Stimulated activated CD8-positive, alpha-beta memory T cell treated with anti-CD3 and anti-CD28 coated beads, Interleukin-15, amount 100 ng/mL, for 24 hours (primary cell): ENCODE measurements at places on chromosomes 2 and 18.

DNA sequence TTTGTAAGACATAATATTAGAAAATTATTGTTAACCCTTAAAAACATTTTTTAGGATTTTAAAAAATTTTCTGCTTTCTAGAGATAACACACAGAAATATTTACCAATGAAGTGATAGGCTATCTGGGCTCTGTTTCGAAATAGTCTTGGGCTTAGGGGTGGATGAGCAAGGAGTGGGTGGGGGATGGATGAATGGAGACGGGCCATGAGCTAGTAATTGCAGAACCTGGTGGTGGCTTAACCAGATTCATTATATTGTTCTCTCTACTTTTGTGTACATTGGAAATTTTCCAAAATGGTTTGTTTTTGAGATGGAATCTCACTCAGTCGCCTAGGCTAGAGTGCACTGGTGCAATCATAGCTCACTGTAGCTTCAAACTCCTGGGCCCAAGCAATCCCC, 89.6 kb downstream of the TCF7L1 start:
- no peak for DNase-seq

- DNase-seq = no peak
Observed at GRCh38 chr18:3211236-3211992, 8.4 kb downstream of the MYOM1 start.

DNA sequence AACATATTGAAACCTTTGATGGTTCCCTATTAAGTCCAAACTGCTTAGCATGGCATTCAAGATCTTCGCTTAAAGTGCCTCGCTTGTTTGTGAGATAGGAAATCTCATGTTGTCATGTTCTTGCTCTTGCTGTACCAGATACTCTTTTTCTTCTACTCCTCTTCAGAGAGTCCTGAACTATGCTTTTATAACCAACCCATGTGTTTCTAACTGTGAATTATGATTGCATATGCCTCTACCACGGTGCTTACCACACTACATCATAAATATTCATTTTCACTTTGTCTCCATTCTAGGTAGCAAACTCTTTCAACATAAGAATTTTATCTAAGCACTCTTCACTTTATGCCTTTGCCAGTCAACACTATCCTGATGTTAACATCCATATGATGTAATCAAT, 23.6 kb downstream of the STAT4 start:
- no peak for DNase-seq

DNA sequence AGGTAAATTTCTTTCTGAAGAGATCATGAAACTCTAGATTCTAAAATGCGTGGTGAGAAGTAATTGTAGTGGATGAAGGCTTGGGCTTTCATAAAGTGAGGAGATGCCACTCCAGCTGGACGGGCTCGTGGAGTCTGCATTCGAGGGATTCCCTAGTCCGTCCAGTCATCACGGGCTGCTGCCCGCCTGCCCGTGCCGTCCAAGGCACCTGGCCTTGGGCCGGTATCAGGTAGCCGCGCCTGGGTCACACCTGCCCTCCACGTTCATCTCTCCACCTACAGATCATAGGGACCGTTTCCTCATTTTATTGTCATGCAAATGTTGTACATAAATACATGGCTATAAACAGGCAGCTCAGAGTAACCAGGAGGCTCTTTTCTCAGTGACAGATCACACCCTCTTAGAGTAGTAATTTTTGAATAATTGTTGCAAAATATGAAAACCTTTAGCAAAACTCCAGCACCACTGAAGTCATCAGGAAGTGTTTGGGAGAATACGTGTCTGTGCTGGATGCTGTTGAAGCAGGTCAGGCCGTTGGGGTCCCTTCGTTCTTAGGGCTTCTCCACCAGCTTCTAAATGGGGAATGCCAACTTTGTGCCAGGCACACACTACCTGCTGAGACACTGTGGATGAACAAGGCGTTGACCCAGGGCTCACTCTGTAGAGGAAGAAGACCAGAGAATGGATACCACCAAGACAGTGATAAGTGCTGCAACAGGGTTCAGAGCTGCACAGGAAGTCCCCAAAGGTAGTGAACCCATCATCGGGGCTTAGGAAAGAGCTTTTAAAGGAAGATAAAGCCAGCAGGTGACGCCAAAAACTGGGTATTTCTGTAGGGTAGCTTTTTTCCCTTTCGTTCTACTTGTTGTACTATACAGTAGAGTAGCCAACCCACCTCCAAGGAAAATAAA, 112.5 kb downstream of the FAM210A start:
- no peak for DNase-seq

GRCh38 chr2:220509966-220510365, 882.5 kb downstream of the SLC4A3 start:
- no peak for DNase-seq

DNA sequence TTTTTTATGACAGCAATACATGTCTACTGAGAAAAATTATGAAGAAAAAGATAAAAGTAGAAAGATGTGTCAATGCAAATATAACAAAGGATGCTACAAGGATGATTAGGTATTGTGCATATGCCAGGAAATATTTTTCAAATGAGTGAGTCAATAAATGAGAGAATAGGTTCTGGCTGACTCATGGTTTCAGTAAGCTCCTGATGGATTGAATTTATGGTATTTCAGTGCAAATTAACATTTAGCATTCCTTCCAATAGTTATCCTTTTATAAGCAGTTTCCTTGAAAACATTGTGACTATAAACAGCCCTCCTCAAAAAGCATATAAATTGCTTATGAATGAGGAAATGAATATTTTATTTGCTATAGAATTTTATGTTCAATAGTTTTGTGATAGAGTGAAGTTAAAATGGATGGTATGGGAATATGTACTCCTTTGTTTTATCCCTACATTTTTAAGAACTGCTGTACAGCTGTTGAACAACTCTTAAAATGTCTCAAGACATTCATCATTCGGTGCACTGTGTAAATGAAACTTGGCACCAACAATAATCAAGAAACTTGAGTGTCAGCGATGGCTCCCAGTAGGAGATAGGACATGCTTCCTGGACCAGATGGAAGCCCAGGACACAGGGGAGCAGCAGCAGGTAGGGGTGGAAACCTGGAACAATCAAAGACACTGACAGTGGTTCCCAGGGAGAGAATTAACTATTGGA, 144.7 kb downstream of the PMAIP1 start:
- DNase-seq = no peak

DNA sequence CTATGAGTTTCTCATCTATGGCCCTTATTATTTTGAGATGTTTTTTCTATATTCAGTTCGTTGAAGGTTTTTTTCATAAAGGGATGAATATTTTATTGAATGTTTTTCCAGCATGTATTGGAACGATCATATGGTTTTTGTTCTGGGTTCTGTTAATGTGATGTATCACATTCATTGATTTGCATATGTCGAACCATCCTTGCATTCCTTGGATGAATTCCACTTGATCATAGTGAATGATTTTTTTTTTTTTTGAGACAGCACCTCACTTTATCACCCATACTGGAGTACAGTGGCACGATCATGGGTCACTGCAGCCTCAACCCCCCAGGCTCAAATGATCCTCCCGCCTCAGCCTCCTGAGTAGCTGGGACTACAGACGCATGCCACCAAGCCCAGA, 5.5 kb upstream of the NEMP2 start:
- DNase-seq = no peak

DNA sequence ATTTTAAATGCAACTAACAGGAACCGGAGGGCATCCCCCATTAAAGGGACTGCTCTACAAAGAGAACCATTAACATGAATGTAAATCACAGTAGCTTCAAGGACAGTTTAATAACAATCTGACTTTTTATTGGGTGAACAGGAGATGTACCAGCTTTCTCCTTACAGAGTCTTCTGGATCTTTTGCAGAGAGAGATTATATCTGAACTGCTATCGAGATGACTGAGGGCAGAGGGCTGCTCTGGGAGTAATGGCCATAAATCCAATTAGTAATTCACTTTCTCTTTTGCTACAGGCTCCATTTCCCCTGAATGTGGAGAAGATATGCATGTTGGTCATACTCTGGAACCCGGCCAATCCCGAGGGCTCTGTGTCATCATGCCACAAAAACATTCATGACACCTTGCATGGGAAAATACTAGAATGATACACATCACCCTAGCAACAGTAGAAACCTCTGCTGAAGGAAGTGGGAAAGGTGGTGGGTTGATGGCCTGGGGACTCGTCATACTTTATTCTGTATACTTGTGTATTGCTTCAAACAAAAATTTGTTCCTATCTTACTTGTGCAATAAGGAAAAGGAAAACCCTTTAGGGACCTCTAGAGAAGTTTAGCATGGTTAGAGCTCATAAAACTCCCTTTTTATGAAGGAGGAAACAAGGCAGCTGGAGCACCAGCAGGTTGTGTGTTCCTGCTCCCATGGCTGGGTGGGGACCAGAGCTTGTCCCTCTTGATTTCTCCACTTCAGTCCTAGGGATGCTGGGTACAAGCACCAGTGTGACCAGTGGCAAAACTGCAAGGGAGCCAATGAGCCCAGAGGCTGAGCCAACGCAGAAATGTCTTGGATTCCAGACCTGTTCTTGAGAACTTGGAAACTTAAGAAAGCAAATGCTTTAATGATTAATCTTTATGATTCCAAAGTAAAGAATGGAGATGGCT, 26.0 kb downstream of the CTAGE1 start:
- no peak for DNase-seq

DNA sequence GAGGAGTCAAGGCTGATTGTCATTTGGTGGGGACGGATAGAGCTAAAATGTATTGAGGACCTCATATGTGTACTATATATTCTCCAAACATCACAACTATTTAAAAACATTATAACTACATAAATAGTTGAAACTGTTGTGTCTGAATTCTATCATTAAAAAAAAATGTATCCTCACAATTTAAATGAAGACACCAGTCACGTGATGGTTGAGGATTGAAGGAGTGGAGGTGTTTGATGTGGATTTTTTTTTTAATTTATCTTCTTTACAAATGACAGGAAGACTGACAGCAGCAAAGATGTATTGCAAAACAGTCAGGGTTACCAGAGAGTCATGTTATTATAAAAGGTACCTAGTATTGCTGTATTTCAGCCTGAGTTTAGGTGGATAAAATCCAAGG, 30.0 kb downstream of the GNAL start:
- no peak for DNase-seq

DNA sequence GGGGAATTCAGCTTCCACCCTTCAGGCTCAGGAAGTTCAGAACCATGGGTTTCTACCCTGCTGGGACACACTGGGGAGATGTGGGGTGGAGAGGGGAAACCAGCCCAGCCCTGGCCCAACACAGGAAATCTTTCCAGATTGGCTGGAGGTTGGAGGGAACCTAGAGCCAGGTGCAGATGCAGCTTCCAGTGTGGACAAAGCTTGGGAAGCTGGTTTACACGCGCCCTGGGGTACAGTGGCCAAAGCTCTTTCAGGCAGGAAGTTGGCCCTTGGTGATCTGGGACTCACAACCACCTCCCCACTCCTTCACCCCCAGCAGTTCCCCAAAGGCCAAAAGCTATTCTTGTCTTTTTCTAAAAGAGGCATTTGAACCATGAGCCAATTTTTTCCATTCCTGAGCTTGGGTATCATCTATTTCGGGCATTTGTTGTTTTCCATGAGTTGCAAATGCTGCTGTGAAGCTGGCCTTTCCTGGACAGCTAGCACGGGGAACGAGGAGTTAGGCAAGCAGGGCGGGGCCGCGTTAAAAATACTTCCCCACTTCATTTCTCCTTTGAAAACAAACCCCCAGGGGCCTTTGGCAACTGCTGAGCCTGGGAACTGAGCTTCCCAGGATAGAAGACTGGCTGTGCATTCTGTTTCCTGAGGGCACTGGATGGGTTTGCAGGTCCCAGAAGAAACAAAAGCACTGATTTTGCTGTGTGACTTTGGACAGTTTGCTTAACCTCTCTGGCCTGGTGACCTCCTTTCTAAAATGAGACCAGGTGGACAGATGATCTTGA, 3.1 kb upstream of the ARID5A start:
- DNase-seq = no peak

- DNase-seq = no peak
Observed at GRCh38 chr2:28678944-28679343, 72.7 kb upstream of the PPP1CB start.

GRCh38 chr2:190063624-190064023, 1.1 kb upstream of the MSTN start:
- DNase-seq = no peak
